ENCODE measurements at places on chromosomes 7 and 10.
A peak's percentile ranks its signal among the peaks of the same experiment; 100 is the strongest.

DNA sequence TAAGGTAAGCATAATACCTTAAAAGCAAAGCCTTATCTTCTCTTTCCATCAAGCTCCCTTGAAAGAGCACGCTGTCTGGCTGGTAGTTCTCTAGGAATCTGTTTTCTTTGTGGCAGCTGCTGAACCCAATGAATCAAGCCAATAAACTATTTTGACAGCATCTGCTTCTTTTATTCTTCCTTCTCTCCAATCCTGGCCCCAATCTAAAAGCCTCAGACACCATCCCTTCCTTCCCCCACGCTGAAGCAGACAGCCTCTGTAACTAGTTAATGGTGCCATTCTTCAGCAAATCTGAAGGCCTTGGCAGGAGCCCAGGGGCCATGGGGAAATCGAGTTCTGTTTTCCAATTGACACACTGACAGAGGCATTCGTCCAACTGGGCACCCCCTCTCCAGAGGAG is 186.6 kb upstream of the LYZL1 start:
- DNase-seq: peak; percentile 48

DNA sequence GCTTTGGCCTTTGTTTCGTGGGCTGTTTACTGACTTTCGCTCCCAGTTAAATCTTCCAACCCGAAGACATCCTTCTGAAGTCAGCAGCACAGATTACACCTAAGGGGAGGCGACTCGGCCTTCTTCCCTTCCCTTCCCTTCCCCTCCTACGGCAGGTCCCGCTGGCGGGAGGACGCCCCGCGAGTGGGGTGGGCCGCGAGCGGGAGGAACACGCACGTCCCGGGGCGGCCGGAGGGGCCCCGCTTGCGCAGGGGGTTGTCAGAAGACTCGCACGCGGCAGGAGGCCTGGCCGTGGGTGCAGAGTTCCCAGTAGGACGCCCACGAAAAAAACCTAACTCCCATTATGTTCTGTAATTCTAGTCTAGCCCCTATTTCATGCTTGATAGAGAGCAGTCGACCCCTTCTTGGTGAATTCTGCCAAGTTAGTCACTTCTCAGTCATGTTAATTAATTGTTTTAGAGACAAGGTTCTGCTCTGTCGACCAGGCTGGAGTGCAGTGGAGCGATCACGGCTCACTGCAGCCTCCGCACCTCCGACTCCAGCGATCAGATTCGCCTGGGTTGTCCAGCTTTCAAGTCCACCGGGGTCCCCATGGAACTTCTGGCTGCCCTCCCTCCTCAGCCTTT is 19.2 kb upstream of the ZNF32 start:
- DNase-seq: no peak

DNA sequence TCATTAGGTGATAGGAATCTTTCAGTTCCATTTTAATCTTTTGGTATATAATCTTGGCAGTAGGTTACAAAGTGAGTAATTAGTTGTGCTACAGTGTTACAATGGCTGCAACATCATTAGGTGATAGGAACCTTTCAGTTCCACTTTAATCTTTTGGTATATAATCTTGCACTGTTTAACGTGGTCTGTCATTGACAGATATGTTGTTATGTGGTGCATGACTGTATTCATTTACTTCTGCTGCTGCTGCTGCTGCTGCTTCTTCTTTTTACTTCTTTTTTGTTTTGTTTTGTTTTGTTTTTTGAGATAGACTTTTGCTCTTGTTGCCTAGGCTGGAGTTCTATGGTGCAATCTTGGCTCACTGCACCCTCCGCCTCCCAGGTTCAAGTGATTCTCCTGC is 28.6 kb downstream of the ST7 start:
- DNase-seq: no peak

GRCh38 chr7:48511080-48511479 is 339.8 kb downstream of the ABCA13 start:
- DNase-seq: no peak

DNA sequence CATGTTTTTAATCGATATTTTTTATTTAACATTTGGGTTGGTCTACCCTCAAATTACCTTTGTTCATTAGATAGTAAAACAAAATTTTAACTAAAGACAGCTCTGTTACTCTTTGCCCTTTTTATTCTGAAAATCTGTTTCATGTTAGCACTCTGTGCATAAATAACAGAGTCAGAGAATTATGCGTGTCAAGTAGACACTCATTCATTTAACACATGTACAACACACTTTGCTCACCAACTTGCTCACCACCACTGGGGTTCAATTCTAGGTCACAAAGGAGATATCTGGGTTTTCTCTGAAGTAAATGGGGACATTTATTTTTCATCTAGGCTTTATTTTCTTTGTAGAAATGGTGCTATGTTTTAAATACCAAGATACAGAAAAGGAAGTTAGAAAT is 457.4 kb upstream of the SEMA3D start:
- DNase-seq: no peak
